ENCODE measurements at places on chromosomes 7 and 10. TPM values are rescaled to one million over a fixed set of nuclear protein-coding genes. Genes with fewer than 3 reads are reported as not detected.

DNA sequence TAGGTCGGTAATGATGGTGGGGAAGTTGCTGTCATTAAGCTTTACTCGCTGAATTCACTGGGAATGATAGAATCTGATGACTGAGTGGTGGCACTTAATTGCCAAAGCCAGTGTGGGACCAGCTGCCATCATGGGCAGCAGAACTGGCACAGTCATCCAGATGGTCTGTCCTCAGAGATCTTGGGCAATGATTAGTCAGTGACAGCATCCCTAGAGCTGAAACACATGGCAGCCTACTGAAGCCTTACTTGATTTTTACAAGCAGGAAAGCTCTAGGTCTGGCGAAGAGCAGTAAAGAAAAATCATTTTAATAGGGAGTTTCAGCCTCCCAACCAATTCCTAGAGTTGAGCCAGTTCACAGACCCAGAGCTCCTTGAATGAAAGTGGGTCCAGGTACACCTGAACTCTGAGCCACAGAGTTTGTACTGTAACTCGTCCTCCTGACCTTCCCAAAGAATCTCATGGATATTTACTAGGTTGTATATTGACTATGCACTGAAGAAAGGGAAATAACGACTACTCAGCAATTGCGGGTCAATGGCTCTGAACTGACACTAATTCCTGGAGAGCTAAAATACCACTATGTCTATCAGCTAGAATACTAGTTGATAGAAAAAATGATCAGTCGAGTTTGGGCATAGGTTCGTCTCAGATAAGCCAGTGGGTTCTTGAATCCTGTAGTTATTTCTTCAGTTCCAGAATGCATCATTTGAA lies 4.4 kb upstream of the ASB13 start:
- no peak overlapping the region for H3K27ac ChIP-seq
- peaks cover 10% of the 10 kb centered on the region for H3K4me1 ChIP-seq
- no peaks in the 10 kb centered on the region for H3K36me3 ChIP-seq
- peaks cover 6% of the 10 kb centered on the region for H3K27me3 ChIP-seq

GRCh38 chr7:111018960-111019736 lies 71.8 kb upstream of the LRRN3 start:
- peaks cover 70% of the 10 kb centered on the region for H3K4me1 ChIP-seq
- no peaks in the 10 kb centered on the region for H3K27me3 ChIP-seq
- no peak overlapping the region for H3K4me3 ChIP-seq

GRCh38 chr7:15720849-15721471 lies 34.5 kb upstream of the MEOX2 start:
- H3K27ac ChIP-seq: no peak overlapping the region
- no peak for DNase-seq
- no peaks in the 10 kb centered on the region for H3K36me3 ChIP-seq
- no peak overlapping the region for H3K4me3 ChIP-seq
- no peaks in the 10 kb centered on the region for H3K4me1 ChIP-seq

DNA sequence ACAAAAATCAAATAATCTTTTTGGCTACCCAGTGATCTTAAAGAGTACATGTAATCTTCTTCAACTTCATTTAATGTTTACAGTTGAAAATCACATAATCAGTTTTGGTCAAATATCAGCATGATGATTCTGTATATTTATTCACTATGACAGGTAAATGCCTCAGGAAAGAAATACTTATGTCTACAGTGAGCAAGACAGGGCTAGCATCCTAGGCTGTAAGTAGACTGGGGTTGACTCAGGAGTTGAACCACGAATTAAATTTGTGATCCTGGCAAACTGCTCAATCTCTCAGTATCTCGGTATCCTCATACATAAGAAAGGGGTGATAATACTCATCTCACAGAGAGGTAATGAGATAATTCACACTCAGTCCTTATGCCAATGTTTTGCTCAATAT lies 71.8 kb downstream of the SEMA3D start:
- H3K36me3 ChIP-seq: no peaks in the 10 kb centered on the region
- H3K27me3 ChIP-seq: no peaks in the 10 kb centered on the region
- DNase-seq: no peak
- H3K4me1 ChIP-seq: no peaks in the 10 kb centered on the region
- H3K27ac ChIP-seq: no peak overlapping the region
- H3K4me3 ChIP-seq: no peak overlapping the region

ZNF365 gene
- not detected for total RNA-seq

DCLRE1A gene
- total RNA-seq: 15.2 TPM

SLC26A5 gene
- 0.07 TPM for total RNA-seq

DNA sequence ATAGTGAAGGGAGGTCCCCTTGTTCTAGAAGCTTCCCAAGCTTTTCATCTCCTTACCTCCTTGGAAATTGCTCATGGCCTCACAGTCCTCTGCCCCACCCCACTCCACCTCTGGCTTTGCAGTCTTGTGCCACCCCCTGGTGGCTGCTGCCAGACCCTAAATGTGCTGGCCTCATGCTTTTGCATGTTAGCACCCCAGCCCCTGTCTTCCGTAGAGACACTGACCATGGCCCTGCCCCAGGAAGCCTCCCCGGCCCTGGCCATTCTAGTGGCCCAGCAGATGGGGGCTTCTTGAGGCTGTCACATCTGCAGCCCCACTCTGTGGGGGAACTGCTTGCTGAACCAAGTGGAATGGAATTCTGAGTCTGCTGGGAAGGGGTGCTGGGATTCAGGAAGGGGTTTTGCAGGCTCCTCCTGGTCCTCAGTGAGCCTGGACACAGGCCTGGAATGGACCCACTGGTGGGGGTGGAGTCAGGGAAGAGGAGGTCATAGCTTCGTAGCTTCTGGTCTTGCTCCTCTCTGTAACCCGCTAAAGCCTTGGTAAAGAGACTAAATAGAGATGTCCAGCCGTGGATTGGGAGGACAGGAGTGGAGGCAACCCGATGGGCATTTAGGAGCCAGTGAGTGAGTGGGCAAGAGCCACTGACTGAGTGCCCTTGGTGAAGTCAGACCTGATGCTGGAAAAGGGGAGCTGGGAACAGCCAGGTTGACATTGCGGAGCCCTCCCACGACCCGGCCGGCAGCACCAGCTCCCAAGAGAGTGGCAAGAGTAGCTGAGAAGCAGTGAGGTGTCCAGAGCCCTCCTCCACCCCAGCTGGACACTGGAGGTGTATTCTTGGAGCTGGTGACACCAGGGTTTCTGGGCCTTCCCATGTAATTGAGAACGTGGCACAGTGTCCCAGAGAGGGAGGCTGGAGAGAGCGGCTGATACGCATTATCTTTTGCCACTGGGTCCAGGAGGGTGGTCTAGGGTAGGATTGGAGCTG lies 20.9 kb downstream of the RAMP3 start:
- H3K4me1 ChIP-seq: no peaks in the 10 kb centered on the region
- no peaks in the 10 kb centered on the region for H3K36me3 ChIP-seq
- no peak overlapping the region for H3K27ac ChIP-seq
- H3K4me3 ChIP-seq: no peak overlapping the region
- peaks cover 9% of the 10 kb centered on the region for H3K27me3 ChIP-seq

DNA sequence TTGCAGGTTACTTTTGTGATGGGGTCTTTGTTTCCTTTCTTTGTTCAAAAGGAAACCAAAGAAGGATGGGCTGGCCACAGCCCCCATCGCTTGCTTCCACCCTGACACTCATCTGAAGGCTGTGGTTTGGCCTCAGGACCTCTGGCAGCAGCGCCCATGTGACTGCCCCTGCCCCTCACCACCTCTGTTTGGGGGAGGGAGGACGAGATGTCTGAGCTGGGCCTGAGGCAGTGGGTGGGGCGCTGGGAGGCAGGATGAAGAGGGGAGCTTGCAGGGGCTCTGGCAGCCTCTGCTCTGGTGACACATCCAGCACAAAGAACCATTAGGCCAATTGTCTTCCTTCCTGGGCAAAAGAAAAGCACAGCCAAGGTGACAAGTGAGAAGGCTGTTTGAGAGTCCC lies 15.9 kb upstream of the CHST15 start:
- no peak overlapping the region for H3K4me3 ChIP-seq
- peaks cover 2% of the 10 kb centered on the region for H3K27me3 ChIP-seq
- no peak overlapping the region for H3K27ac ChIP-seq
- H3K36me3 ChIP-seq: no peaks in the 10 kb centered on the region
- H3K4me1 ChIP-seq: peaks cover 9% of the 10 kb centered on the region

GRCh38 chr10:53699231-53699630 lies 926.6 kb upstream of the MBL2 start:
- H3K36me3 ChIP-seq: no peaks in the 10 kb centered on the region
- H3K27me3 ChIP-seq: no peaks in the 10 kb centered on the region
- no peaks in the 10 kb centered on the region for H3K4me1 ChIP-seq
- no peak overlapping the region for H3K27ac ChIP-seq

GRCh38 chr7:157397731-157398691 lies 61.2 kb downstream of the DNAJB6 start:
- no peaks in the 10 kb centered on the region for H3K27me3 ChIP-seq
- peaks cover 31% of the 10 kb centered on the region for H3K36me3 ChIP-seq
- peaks cover 7% of the 10 kb centered on the region for H3K4me1 ChIP-seq

ZNF438 gene
- 6.1 TPM for total RNA-seq

DNA sequence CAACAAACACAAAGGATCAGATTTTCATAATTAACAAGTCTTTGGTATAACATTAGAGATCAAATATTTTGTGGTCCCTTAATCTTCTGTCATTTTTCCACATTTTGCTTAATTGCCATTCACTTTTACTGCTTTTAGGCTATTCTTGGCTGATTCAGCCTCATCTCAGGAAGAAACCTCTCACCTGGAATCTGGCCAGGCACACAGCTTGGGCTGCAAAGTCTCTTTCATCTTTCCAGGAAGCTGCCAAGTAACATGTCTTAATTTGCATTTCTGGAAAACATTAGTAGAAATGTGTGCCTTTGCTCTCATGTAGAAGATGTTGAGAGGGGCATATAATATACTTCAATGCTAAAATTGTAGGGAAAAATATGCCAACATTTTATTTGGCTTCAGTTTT lies 174.2 kb upstream of the STEAP4 start:
- peaks cover 2% of the 10 kb centered on the region for H3K27me3 ChIP-seq
- H3K4me1 ChIP-seq: no peaks in the 10 kb centered on the region
- H3K36me3 ChIP-seq: no peaks in the 10 kb centered on the region
- no peak overlapping the region for H3K4me3 ChIP-seq
- no peak overlapping the region for H3K27ac ChIP-seq
- no peak for DNase-seq

DNA sequence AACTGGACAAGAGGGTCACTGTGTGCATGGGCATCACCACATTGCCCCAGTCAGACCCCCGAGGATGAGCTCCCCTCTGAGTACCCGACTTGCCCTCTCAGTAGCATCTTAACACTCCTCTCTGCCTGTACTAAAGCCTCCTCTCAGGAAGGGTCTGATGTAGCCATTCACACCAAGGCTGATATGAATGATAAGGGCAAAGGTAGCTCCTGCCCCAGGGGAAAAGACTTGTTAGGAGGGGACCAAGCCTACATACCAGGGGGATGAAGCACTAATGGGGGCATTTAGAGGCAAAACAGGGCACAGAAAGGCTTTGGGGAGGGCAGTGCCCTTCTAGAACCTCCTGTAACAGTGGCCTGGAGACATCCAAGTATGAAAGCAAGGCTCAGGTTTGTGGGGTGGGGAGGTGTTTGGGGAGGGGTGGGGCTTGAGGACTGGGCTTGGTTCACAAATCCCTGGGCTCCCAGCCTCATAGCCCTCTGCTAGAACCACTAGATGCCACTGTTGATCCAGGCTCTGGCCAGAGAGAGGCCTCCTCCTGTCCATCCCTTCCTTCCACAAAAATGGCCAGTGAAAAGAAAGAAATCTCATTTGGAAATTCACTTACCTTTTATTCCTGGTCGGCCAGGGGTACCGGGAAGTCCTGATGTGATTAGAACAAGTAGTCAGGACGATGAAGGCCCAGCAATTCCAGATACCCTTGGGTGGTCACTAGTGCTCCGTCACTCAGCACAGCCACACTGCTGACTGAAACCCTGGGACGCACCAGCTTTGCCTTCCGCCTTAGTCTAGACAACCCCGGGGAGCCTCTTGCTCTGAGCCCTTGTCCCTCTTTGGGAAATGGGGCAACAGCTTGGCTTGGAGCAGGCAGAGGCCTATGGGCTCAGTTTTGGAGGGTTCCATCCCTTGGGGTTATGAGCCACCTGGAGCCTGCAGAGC lies 40.3 kb downstream of the COL17A1 start:
- H3K36me3 ChIP-seq: no peaks in the 10 kb centered on the region
- no peak for DNase-seq
- peaks cover 2% of the 10 kb centered on the region for H3K4me1 ChIP-seq
- H3K27ac ChIP-seq: no peak overlapping the region
- H3K27me3 ChIP-seq: no peaks in the 10 kb centered on the region
- H3K4me3 ChIP-seq: no peak overlapping the region

SMKR1 gene
- 4.7 TPM for total RNA-seq

- no peak overlapping the region for H3K4me3 ChIP-seq
- no peak overlapping the region for H3K27ac ChIP-seq
- H3K27me3 ChIP-seq: peaks cover 53% of the 10 kb centered on the region
- H3K36me3 ChIP-seq: no peaks in the 10 kb centered on the region
- H3K4me1 ChIP-seq: peaks cover 7% of the 10 kb centered on the region
Measured at GRCh38 chr10:34808801-34809745, 6.0 kb downstream of the PARD3 start.

DNA sequence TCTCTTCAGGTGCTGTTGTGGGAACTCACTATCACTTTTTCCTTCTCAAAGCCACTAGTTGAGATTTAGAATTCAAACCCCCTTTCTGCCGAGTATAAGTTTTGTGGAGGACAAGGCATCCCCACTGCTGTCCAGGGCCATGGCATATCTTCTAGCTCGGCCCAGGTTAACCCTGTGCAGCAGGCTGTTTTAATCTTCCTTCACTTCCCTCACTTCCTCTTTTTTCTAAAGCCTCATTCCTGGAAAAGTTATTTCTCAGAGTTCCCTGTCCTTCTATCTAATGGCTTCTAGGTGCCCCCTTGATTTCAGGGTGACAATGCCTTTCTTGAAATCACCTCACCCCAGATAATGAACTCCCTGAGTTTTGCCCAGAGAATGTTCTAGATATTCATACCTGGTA lies 222.3 kb downstream of the SNX10 start:
- H3K4me1 ChIP-seq: no peaks in the 10 kb centered on the region
- no peak for DNase-seq
- no peak overlapping the region for H3K4me3 ChIP-seq

POT1 gene
- 29.7 TPM for total RNA-seq

TAS2R5 gene
- 0.62 TPM for total RNA-seq

DNA sequence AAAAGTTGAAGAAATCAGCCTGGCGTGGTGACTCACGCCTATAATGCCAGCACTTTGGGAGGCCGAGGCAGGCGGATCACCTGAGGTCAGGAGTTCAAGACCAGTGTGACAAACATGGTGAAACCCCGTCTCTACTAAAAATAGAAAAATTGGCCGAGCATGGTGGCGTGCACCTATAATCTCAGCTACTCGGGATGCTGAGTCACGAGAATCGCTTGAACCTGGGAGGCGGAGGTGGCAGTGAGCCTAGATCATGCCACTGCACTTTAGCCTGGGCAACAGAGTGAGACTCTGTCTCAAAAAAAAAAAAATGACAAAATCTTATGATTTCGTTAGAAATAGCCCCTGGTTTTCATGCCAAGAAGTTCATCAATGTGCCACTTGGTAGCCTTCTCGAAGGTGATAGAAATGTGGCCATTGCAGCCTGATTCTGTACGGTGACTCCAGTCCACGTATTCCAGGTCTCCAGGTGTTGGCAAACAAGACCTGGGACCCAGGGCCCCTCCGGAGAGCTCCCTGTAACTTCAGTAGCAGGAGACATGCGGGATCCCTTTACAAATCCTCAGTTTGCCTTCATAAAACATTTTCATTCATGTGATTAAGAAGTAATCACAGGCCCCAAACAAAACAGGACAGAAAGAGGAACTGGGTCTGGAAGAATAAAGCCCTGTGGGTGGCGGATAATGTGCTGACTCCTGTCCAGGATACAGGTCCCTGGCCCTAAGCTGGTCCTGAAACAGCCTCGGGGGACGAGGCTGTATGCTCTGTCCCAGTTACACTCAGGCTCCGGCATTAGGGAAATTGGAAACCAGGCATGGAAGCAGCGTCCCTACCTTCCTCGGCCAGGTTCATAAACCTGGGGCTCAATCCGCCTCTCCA lies 207.3 kb upstream of the SH2B2 start:
- H3K4me3 ChIP-seq: no peak overlapping the region
- peaks cover 5% of the 10 kb centered on the region for H3K36me3 ChIP-seq
- H3K27ac ChIP-seq: no peak overlapping the region
- DNase-seq: no peak
